ENCODE measurements at places on chromosomes 3 and 15.

DNA sequence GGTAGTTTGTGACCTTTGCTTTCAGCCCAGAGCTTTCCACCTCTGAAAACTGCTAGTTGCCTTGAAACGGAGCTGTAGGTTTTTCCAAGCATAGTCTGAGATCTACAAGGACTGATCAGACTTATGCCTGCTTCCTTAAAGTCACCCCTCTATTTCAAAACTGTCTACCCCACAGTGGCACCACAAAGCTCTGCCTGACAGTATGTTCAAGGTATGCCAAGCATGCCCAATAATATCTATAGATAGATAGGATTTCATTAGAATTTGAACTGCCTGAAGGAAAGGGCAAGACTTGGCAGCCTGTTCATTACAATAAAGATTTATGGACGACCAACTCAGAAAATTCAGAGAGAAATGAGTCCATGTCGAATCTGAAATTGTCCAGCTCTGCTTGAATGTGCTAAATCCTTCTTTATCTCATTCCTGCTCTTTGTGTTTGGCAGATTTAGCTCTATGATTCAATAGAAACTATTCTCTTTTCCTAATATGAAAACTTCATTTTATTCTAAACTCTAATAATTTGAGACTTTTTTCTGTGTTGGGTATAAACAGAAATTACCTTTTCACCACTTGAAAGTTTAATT lies 227.6 kb upstream of the TBC1D5 start:
- no peak for DNase-seq

- no peak for DNase-seq
Observed at GRCh38 chr3:194740859-194741491, 55.3 kb downstream of the FAM43A start.

DNA sequence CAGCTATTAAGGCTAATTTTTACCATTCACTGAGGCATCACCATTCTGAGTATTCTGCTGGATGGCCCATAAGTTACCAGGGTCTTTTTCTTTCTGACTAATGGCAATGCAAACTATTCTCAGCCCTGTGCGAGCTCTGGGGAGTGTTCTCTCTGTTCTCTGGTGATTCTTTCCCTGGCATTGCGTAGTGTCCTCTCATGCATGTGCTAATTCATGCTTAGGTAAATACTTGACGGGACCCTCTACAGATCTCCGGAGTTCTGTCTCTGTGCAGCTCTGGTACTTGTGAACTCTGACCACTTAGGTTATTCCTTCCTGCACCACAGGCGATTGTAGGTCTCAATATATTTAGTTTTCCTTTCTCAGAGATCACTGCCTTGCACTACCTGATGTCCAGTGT lies 34.8 kb downstream of the UBE2E1 start:
- no peak for DNase-seq

DNA sequence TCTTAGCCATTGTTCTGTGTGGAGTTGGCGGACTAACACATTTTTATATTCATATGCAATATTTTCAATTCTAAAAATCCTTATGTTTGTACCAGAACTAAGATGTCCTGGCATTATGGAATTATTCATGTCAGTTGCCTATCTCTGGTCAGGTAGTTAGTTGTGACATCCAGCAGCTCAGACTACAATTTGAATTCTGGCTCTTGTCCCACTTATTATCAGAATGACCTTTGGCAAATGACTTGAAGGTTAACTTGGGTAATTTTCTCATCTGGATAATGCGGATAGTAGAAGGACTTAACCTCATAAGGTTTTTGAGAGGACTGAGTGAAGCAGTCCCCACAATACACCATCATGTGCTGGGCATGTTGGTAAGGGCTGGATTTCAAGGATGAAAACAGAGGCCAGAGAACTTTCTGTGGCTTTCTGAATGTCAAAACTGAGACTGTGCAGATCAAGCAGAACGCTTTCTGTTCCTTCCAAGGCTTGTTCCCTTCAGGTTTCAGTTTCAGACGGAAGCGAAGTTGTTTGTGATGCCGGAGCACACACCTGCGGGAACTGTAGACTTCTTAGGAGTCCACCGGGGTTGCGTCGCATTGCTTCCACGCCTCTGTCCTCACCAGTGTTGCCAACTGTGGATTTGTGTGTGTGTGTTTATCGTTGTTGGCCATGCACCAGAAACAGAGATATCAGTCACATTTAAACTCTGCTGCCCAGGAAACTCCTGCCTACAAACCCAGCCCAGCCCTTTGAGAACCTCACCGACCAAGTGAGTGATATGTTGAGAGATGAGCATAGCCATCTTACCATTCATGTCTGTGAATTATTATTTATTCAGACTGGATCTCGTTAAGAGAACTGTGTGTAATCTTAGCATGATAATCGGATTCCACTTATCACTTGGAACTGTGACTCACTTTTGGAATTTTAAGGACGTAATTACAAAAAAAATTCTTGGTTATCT lies 76.0 kb downstream of the PTPRG start:
- no peak for DNase-seq

GRCh38 chr3:130411320-130411719 lies 65.8 kb downstream of the COL6A5 start:
- no peak for DNase-seq

- no peak for DNase-seq
Observed at GRCh38 chr15:83398626-83399025, 48.5 kb upstream of the SH3GL3 start.

DNA sequence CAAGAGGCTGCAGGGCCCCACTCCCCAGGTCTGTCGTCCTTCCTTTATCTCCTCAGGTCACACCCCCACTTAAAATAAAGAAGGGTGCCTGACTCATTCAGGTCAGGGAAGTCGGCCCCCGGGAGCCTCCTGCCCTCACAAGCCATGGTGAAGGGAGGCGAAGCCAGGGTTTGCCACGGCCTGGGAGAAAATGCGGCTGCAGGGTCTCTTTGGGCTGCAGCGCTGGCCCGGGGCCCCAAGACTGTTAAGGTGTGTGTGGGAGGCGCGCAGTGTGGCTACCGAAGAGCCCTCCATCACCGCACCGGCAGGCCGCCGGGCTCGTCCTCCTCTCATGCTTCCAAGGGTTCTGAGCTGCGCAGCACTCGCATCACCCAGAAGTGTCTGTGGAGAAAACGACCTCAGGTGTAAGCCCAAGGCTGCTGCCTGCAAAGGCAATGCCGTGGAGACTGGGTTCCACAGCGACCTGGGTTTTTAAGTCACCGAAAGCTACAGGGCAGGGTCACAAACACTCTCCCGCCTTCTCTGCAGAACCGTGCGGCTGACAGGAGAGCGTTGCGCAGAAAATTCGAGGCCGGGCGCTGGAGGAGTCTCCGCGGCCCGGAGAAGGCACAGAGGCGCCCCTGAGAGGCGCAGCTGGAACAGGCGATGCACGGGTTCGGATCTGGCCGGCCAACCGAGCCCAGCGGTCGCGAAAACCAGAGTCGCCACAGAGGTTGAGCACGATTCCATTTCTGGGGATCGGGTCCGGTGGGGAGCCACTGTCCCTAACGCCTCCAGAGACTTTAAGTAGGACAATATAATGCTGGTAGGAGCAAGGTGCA lies 8.7 kb downstream of the FOXL2 start:
- no peak for DNase-seq

GRCh38 chr3:175356899-175357324 lies 497.8 kb downstream of the NAALADL2 start:
- DNase-seq, result no peak

GRCh38 chr3:169493521-169494141 lies 169.9 kb downstream of the MECOM start:
- no peak for DNase-seq

DNA sequence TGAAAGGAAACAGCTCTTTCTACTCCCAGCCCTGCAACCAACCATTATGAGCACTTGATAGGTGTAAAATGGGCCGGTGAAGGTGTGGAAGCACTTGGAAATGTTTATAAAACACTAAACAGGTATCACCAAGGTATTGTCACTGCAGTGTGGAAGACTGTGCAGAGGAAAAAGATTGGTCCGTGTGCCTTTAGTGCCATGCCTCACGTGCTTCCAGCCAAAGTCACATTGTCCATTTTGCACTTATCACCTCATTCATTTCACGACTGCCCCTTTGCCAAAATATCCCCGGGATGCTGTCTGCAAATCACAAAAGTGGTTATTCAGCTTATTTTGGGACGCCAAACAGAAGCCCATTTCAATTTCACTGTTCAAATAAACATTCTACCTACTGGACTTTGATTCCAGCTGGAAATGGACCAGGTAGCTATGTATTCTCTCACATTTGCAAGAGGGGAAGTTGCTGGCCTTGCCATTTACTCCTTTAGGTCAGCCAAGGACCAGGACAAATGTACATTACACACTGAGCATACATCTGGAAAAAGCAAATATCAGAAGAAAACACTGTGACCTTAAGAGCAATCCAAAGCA lies 58.4 kb downstream of the ARRDC4 start:
- no peak for DNase-seq

- no peak for DNase-seq
Observed at GRCh38 chr3:195194559-195195206, 76.3 kb downstream of the XXYLT1 start.

DNA sequence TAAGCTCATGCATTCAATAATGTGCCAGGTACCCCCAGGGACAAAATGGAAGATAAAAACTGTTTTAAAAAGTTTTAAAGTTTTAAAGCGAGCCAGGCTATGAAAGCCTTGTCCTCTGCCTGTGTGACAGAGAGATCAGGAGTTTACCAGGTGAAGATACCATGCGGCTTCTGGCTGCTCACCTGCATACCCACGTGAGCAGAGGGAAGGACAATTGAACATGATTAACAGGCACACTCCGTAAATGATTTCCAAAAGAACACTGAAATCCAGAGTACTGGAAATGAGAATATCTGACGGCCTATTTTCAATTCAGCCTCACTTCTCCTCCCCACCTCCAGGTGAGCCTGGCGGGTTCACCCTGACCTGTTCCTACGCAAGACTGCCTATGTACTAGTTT lies 42.1 kb downstream of the CCDC191 start:
- DNase-seq, result no peak

GRCh38 chr3:25787689-25788088 lies 2.2 kb upstream of the OXSM start:
- DNase-seq, result no peak

DNA sequence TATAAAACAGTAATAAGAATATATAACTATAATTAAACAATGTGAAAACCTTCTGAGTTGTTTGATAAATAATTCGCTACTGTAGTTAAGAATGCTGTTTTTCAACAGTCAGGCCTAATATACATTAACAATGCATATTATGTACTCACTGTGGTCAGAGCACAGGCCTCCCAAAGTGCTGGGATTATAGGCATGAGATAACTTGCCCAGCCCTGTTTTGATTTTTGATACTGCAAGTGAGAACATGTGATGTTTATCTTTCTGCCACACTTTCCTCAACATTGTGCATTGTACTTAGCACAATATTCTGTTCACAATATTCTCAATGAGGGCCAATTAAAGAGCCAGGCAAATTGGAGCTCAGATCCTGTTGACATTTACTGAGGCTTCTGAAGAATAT lies 274.5 kb upstream of the RARB start:
- DNase-seq, result no peak

DNA sequence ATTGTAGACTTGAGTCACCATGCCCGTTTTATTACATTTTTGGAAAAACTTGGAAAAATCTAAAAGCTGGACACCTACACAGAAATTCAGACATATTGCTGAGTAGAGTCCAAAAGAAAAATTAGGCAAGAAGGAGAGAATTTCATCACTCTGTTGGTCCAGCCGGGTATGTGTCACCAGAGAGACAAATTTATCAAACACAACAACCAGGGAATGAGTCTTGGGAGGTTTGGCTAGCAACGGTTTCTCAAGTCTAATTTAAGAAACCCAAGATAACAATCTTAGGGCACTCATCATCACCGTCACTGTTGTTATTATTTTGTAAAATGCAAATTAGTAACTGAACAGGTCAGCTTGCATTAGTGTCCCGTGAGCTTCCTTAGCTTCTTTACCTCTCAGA lies 197.5 kb upstream of the C2CD4B start:
- DNase-seq, result no peak
